ENCODE measurements at places on chromosomes 3 and 15. TPM values are rescaled to one million over a fixed set of nuclear protein-coding genes. Genes with fewer than 3 reads are reported as not detected.

GADL1 gene
- total RNA-seq = 0.48 TPM

RAB6B gene
- total RNA-seq = 0.98 TPM

ZNF774 gene
- total RNA-seq = 0.98 TPM

SAMMSON gene
- total RNA-seq = not detected

SPINT1 gene
- 3.2 TPM for total RNA-seq

MEGF11 gene
- not detected for total RNA-seq

MCF2L2 gene
- 1.2 TPM for total RNA-seq

CHDH gene
- 0.10 TPM for total RNA-seq

CHL1 gene
- not detected for total RNA-seq

MKRN2OS gene
- not detected for total RNA-seq

TP63 gene
- not detected for total RNA-seq

SEC11A gene
- total RNA-seq = 196 TPM

SAXO2 gene
- 1.8 TPM for total RNA-seq

TNNC1 gene
- not detected for total RNA-seq

TEX9 gene
- total RNA-seq = 1.3 TPM

DNAH1 gene
- 8.5 TPM for total RNA-seq

TGM4 gene
- total RNA-seq = 0.33 TPM

GOLGA6L7 gene
- not detected for total RNA-seq

NIPA2 gene
- total RNA-seq = 55.5 TPM

SH3GL3 gene
- not detected for total RNA-seq

RTP3 gene
- not detected for total RNA-seq

RLBP1 gene
- not detected for total RNA-seq

TM4SF4 gene
- not detected for total RNA-seq

KLHL6 gene
- 11.7 TPM for total RNA-seq

REC114 gene
- total RNA-seq = not detected

LEKR1 gene
- total RNA-seq = 0.33 TPM

CNTN6 gene
- not detected for total RNA-seq

IRAK2 gene
- 29.4 TPM for total RNA-seq

OR5H1 gene
- not detected for total RNA-seq

FGF7 gene
- total RNA-seq = 0.98 TPM

ADGRG7 gene
- not detected for total RNA-seq

PLSCR2 gene
- total RNA-seq = not detected

ACKR2 gene
- total RNA-seq = not detected

FSIP1 gene
- total RNA-seq = 0.98 TPM

CYP1A2 gene
- total RNA-seq = not detected

SEC62 gene
- total RNA-seq = 35.0 TPM

SLC22A13 gene
- under 0.01 TPM for total RNA-seq

IQCF5 gene
- total RNA-seq = not detected

MAGEL2 gene
- total RNA-seq = 0.33 TPM

PPP2R3A gene
- 17.3 TPM for total RNA-seq

RPP25 gene
- total RNA-seq = 23.2 TPM

INSYN1 gene
- 0.65 TPM for total RNA-seq

HTR3E gene
- total RNA-seq = not detected

GPR62 gene
- under 0.01 TPM for total RNA-seq

ERC2 gene
- 1.9 TPM for total RNA-seq

CTXN2 gene
- total RNA-seq = not detected

FBXW12 gene
- total RNA-seq = not detected

SIDT1 gene
- 0.10 TPM for total RNA-seq

TMEM207 gene
- not detected for total RNA-seq

RFX7 gene
- 7.8 TPM for total RNA-seq

NFKBIZ gene
- 65.0 TPM for total RNA-seq

AADAC gene
- 0.86 TPM for total RNA-seq
